Osteoblast (primary cell): ENCODE measurements at places on chromosomes 13 and 19. TPM values are rescaled to one million over a fixed set of nuclear protein-coding genes. Genes with fewer than 3 reads are reported as not detected.

Gene GNG7
- total RNA-seq = 0.29 and 0.72 TPM in 2 replicates

Gene ELANE
- 0.36 and 0.59 TPM in 2 replicates for total RNA-seq

Gene CDX2
- not detected in 2 replicates for total RNA-seq

DNA sequence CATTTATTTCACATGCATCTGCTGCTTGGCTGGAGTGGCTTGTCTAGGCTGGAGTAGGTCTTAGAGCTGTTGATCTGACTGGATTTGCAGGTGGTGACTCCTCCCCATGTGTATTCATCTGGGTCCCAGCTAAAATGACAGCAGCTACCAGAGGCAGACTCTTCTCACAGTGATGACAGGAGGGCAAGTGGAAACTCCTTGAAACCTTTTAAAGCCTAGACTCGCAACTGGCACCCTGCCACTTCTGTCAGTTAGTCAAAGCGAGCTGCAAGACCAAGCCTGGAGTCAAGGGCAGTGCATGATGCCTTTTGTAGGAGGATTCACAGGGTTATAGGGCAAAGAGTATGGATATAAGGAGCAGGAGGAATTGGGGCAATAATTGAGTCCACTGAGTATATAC, 65.2 kb downstream of the TEX26 start:
- no peak for DNase-seq

- no peak for DNase-seq
Observed at GRCh38 chr13:23637829-23638228, 67.6 kb downstream of the TNFRSF19 start.

GRCh38 chr13:110669036-110669435, 36.9 kb downstream of the CARS2 start:
- no peak for DNase-seq

DNA sequence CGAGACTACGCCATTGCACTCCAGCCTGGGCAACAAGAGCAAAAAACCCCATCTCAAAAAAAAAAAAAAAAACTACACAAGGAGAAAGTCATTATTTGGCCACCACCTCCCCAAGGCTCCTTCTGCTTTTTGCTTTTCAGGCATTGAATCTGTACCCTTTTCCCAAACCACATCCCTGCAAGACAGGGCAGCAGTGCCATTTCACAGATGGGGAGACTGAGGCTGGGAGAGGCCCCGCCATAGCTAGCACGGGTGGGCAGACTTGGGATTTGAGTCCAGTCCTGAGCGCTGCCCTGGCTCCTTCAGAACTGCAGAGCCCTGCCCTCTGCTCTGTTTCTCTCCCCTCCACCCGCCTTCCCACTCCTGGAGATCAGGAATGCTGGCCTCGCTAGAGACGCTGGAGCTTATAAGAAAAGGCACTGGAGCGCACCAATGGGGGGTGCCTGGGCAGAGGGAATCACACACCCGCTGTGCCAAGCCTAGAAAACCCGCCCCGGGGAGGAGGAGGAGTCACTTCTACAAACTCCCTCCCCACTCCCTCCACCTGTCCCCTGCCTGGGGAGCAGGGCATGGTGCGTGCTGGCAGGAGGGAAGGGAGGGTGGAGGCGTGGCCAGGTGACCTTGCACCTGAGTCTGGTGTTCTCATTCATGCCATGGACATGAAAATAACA, 17.6 kb downstream of the TJP3 start:
- DNase-seq = peak; percentile 66

- no peak for DNase-seq
Observed at GRCh38 chr13:37163641-37164265, 58.3 kb upstream of the CSNK1A1L start.

DNA sequence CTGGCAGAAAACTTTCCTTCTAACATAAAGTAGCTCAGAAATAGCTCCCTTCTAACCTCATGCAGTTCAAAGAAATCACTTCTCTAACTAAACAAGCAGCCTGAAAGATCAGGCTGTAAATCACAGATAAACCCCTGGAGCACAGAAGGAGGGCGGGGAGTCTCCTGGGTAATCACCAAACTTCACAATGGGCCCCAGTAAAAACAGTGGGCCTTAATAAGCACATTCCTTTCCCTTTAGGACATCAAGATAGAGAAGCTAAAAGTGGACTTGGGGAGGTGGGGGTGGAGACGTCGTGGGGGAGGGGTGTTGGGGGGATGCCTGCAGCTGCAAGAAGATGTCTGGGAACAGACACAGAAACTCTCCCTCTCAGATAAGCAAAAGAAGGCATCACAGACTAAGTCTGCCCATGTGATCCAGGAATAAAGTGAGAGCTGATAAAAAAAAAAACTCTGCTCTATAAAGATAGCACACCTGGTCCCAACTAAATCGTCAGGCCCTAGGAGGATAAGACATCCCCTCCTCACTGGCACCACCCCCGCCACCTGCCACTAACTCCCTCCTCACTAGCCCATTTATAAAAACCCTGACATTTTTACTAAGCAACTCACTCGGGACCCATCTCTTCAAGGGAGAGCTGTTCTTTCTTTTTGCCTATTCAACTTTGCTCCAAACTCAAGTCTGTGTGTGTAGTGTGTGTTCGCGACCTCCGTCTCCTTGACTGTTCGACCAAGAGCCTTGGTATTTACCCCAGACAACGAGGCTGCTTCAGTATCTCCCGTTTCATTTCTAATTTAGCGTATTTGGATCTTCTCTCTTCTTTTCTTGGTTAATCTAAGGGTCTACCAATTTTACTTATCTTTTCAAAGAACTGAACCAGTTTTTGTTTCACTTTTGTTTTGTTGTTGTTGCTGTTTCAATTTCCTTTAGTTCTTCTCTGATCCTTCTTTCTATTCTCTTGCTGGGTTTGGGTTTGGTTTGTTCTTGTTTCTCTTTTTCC, 31.7 kb downstream of the DNAJC15 start:
- no peak for DNase-seq

DNA sequence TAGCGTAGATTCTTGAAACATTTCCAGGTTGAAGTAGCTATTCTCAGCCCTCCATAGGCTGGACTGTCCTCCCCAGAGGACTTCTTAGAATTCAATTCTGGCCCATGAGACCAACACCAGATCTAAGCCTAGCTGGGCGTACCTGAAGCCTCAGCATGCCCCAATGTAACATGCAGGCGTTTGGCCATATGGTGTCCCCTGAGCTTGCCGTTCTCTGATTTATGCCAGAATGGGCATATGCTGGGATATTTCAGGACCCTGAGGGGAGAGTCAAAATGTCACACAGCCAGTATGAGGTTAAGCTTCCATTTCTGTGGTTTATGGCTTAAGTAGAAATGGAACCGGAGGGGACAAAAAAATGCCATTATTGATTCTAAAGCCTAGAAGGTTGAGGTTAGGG, 317.7 kb upstream of the OBI1 start:
- no peak for DNase-seq

Gene SCGB2B2
- 0.29 and 0.36 TPM in 2 replicates for total RNA-seq

DNA sequence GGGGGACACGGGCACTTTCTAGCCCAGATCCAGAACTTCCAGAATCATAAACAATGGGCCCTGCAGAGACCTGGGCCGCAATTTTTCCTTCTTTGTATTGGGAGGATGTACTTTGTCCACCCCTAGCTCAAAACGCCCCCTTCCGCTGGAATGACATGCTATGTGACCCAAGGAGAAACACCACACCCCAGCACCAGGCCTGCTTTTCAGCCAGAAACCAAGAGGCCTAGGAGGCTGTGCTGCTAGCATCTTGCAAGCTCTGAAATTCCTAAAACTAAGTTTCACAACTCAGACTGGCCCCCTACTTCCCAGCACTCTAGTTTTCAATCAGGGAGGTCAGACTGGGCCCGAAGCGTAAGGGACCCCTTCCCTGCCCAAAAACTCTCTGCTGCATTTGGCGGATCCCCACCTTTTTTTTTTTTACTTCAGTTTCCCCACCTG, 538 bp downstream of the LSM4 start:
- DNase-seq = peak; percentile 96

Gene CCDC169
- 3.8 and 5.1 TPM in 2 replicates for total RNA-seq

DNA sequence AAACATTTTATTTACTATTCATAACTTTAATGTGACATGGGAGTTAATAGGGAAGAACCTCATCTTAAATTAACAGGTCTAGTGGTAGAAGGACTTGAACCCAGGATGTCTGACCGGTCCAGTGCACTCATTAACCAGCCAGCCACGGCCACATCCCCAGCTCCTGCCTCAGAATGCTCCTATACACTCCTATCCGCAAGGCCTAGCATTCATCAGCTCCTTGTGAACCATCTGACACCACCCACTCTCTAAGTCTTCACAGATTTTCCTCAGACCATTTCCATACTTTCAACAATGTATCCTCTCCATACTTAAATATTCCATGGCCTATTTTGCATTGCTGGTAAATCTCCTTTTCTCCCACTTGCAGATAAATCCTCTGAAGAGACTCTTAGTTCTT, 98.3 kb downstream of the KLF12 start:
- DNase-seq = no peak

DNA sequence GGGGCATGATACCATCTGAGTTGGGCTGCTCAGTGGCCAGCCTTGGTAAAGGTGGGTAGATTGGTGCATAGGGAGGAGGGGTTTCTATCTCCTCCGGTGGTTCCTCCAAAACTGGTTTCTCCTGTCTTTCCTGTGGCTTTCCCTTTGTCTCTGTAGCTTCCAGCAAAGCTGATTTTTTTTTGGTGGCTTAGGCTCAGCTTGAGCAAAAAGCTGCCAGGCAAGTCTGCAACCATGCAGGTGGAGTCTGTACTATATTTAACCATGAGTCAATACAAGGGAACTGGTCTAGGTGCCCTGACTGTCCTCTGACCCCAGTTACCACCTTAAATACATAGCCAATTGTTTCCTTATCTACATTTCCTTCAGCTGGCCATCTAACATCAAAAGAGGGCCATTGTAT, 64.0 kb upstream of the ZNF681 start:
- DNase-seq = no peak

Gene RUVBL2
- 113 and 122 TPM in 2 replicates for total RNA-seq

Gene NLRP5
- not detected in 2 replicates for total RNA-seq
